Omental fat pad (tissue), 4 donors: ENCODE measurements at places on chromosomes 7 and 10. TPM values are rescaled to one million over a fixed set of nuclear protein-coding genes. Genes with fewer than 3 reads are reported as not detected.

The TRIM74 gene
- not detected for total RNA-seq

The CHST12 gene
- total RNA-seq: 10.7 TPM

The NPC1L1 gene
- 0.25 TPM for total RNA-seq

The TET1 gene
- 6.5 TPM for total RNA-seq
